Liver (tissue), 10 donors: ENCODE measurements at places on chromosomes 6 and 20. TPM values are rescaled to one million over a fixed set of nuclear protein-coding genes. Genes with fewer than 3 reads are reported as not detected.

The HEBP2 gene
- 12.0 TPM for total RNA-seq

The DNAJC5 gene
- total RNA-seq = 28.6 TPM

The MDFI gene
- 2.8 TPM for total RNA-seq

The HNF4A gene
- 51.7 TPM for total RNA-seq

The PTK6 gene
- total RNA-seq = 1.2 TPM

The HMGN3 gene
- 55.9 TPM for total RNA-seq

The JPH2 gene
- total RNA-seq = 0.09 TPM

The GJA10 gene
- total RNA-seq = not detected

The ASIP gene
- total RNA-seq = not detected

The SYNE1 gene
- total RNA-seq = 105 TPM

The ZNF334 gene
- total RNA-seq = 3.3 TPM

The REV3L gene
- 12.4 TPM for total RNA-seq

The CCN5 gene
- not detected for total RNA-seq

The SAMD10 gene
- 1.4 TPM for total RNA-seq

The TSPO2 gene
- total RNA-seq = 64.9 TPM

The MAP1LC3A gene
- total RNA-seq = 4.9 TPM

The TRIM40 gene
- total RNA-seq = 0.51 TPM

The TGIF2 gene
- 4.8 TPM for total RNA-seq

The COL19A1 gene
- 0.51 TPM for total RNA-seq

The CCN6 gene
- total RNA-seq = not detected

The FAM209A gene
- total RNA-seq = not detected

The SLC16A10 gene
- total RNA-seq = 11.0 TPM

The SLC17A9 gene
- total RNA-seq = 73.1 TPM

The FGD2 gene
- 12.4 TPM for total RNA-seq

The ZBTB12 gene
- total RNA-seq = 2.3 TPM

The SLPI gene
- 60.1 TPM for total RNA-seq

The CPNE5 gene
- 0.42 TPM for total RNA-seq

The GGTLC1 gene
- total RNA-seq = not detected

The TREM1 gene
- total RNA-seq = 0.09 TPM

The ZSCAN12 gene
- 3.9 TPM for total RNA-seq

The COL21A1 gene
- total RNA-seq = 1.3 TPM

The SLC17A4 gene
- 4.6 TPM for total RNA-seq

The TLDC2 gene
- total RNA-seq = 0.33 TPM

The CST2 gene
- not detected for total RNA-seq

The MCHR2 gene
- not detected for total RNA-seq

The ULBP3 gene
- total RNA-seq = 2.3 TPM

The ARMC12 gene
- 0.42 TPM for total RNA-seq

The FAM217A gene
- not detected for total RNA-seq

The MYL9 gene
- total RNA-seq = 0.98 TPM

The NRSN1 gene
- not detected for total RNA-seq

The OPRL1 gene
- 0.79 TPM for total RNA-seq

The FAM162B gene
- 0.56 TPM for total RNA-seq

The TBXT gene
- total RNA-seq = not detected

The SLC17A2 gene
- 88.1 TPM for total RNA-seq

The SIGLEC1 gene
- 7.5 TPM for total RNA-seq

The IP6K3 gene
- total RNA-seq = 12.9 TPM

The WFDC5 gene
- total RNA-seq = not detected

The TUBB2B gene
- total RNA-seq = 2.1 TPM

The MOCS3 gene
- 4.3 TPM for total RNA-seq

The CPXM1 gene
- 5.5 TPM for total RNA-seq

The ERVFRD-1 gene
- total RNA-seq = 0.14 TPM
